Endothelial cell of umbilical vein (primary cell): ENCODE measurements at places on chromosomes 4 and X. TPM values are rescaled to one million over a fixed set of nuclear protein-coding genes. Genes with fewer than 3 reads are reported as not detected.

DNA sequence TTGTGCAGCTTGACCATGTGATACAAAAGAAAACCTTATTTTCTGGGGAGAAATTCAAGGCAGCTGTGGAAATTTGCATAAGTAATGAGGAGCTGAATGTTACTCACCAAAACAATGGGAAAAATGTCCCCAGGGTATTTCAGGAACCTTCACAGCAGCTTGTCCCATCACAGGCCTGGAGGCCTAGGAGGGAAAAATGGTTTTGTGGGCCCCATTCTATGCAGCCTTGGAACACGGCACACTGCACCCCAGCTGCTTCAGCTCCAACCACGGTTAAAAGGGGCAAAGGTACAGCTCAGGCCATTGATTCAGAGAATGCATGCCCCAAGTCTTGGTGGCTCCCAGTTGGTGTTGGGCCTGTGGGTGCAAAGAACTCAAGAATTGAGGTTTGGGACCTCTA lies 216.1 kb downstream of the MAGEE1 start:
- H3K4me3 ChIP-seq = no peak overlapping the region
- DNase-seq = no peak
- no peak overlapping the region for H3K27ac ChIP-seq
- H3K4me1 ChIP-seq = no peaks in the 10 kb centered on the region

GRCh38 chrX:111822191-111822590 lies 53.8 kb upstream of the TRPC5OS start:
- no peaks in the 10 kb centered on the region for H3K27me3 ChIP-seq
- H3K36me3 ChIP-seq = no peaks in the 10 kb centered on the region
- H3K4me3 ChIP-seq = no peak overlapping the region
- no peaks in the 10 kb centered on the region for H3K4me1 ChIP-seq
- no peak for DNase-seq
- H3K27ac ChIP-seq = no peak overlapping the region

GRCh38 chr4:144589512-144589911 lies 56.4 kb upstream of the HHIP start:
- H3K27me3 ChIP-seq = no peaks in the 10 kb centered on the region
- H3K36me3 ChIP-seq = no peaks in the 10 kb centered on the region
- H3K4me1 ChIP-seq = peaks cover 40% of the 10 kb centered on the region
- DNase-seq = no peak
- no peak overlapping the region for H3K4me3 ChIP-seq

GRCh38 chr4:1356181-1356998 lies 9.4 kb downstream of the UVSSA start:
- no peaks in the 10 kb centered on the region for H3K4me1 ChIP-seq
- no peak overlapping the region for H3K4me3 ChIP-seq
- H3K27me3 ChIP-seq = no peaks in the 10 kb centered on the region
- no peaks in the 10 kb centered on the region for H3K36me3 ChIP-seq
- H3K27ac ChIP-seq = no peak overlapping the region
- DNase-seq = peak; percentile 51

DNA sequence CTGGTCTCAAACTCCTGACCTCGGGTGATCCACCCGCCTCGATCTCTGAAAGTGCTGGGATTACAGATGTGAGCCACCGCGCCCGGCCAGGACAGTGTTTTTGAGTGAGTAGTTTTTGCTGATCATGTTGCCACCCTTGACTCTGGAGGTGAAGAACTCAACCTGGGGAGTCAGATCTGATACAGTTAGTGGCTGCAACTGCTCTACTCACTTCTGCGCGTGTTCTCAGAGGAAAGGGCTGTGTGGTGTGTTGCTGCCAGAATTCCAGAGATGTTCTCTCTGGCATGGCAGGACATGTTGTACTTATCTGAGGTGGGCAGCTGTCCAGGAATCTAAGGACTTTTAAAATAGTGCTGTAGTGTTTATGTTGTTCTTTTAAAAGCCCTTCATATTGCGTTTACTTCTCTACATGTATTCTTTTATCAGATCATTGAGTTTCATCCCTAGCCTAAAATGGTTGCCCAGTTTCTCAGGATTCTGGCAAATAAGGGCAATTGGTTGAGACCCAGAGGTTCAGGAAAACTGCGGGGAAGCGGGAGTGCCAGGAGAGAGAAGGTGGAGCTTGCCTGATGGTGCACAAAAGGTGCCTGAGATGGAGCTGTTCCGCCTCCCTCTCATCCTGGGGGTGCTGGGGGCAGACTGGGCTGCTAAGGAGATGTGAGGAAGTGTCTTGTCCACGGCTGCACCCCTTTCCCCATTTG lies 97.7 kb downstream of the ARHGAP10 start:
- peak overlapping the region; percentile 41 for H3K27ac ChIP-seq
- no peaks in the 10 kb centered on the region for H3K36me3 ChIP-seq
- no peak for DNase-seq
- no peaks in the 10 kb centered on the region for H3K27me3 ChIP-seq
- H3K4me3 ChIP-seq = no peak overlapping the region
- H3K4me1 ChIP-seq = peaks cover 36% of the 10 kb centered on the region

DNA sequence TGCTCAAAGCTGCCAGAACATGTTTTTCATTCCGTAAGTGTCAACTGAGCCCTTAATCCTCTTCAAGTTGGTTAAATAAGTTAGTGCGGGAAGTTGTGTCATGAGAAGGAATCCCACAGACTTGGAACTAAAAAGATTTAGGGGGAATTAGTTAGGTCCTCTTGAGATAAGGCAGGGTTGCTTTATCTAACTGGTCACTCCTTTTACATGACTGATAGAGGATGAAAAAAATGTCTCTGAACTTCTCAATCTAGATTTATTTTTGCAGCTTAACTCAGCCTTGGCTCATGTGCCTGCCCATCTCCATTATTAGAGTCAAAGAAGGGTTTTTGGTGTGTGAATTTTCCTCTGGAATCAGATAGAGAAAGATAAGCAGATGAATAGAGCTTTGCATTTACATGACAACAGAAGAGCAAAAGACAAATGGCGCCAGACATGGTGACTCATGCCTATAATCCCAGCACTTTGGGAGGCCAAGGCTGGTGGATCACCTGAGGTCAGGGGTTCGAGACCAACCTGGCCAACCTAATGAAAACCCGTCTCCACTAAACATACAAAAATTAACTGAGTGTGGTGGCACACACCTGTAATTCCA lies 882.9 kb downstream of the RPA4 start:
- DNase-seq = no peak
- no peaks in the 10 kb centered on the region for H3K4me1 ChIP-seq
- no peaks in the 10 kb centered on the region for H3K27me3 ChIP-seq
- no peaks in the 10 kb centered on the region for H3K36me3 ChIP-seq
- H3K4me3 ChIP-seq = no peak overlapping the region
- no peak overlapping the region for H3K27ac ChIP-seq

- no peaks in the 10 kb centered on the region for H3K36me3 ChIP-seq
- peak overlapping the region; percentile 48 for H3K27ac ChIP-seq
- H3K27me3 ChIP-seq = peaks cover 4% of the 10 kb centered on the region
- peaks cover 5% of the 10 kb centered on the region for H3K4me1 ChIP-seq
- DNase-seq = no peak
- H3K4me3 ChIP-seq = peak overlapping the region; percentile 47
These were observed 650.2 kb upstream of the DIPK2B start for GRCh38 chrX:45850775-45851433.

DNA sequence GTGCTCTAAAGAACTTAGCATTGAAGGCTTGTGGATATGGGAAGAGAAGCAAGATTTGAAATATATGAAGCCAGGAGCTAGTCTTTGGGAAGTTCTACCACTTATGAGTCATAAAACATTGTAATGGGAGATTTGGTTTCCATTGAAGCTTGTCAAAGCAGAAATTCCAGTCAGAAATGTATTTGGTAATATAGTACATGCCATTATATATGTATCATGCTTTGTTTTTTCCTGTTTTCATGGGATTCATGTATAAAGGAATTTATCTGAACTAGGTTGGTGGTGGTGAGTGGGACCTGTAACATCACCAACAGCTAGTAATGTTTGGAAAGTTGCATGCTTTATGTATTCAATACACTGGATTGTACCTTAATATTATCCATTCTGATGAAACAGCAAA lies 14.6 kb upstream of the DCAF8L2 start:
- H3K4me3 ChIP-seq = no peak overlapping the region
- DNase-seq = peak; percentile 11
- H3K27me3 ChIP-seq = no peaks in the 10 kb centered on the region
- no peaks in the 10 kb centered on the region for H3K36me3 ChIP-seq

DNA sequence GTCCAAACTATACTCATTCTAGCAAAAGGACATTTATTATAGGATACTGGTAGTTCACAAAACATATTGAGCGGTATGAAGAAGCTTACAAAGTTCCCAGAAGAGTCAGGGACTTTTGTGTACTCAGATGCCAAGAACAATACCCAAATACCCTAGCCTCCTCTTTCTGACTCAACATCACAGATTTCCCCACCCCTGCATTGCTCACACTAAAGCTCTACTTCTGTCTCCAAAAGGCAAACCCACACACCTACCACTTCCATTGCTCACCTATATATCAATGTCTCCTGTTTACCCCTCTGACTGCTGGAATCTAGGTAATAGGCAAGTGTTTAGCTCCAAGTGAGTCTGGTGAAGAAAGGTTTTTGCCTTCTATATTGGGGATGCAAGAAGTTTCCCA lies 100.7 kb upstream of the HCCS start:
- H3K4me3 ChIP-seq = no peak overlapping the region
- no peaks in the 10 kb centered on the region for H3K27me3 ChIP-seq

DNA sequence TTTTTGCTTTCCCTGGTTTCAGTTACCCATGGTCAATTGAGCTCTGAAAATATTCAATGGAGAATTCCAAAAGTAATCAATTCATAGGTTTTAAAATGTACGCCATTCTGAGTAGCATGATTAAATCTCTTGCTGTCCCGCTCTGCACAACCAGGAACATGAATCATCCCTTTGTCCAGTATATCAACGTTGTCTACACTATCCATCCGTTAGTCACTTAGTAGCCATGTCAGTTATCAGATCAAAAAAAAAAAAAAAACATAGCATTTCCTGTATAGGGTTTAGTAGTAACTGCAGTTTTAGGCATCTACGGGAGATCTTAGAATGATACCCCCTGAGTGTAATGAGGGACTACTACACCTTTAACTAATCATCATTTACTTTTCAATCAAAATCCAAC lies 15.1 kb downstream of the LAMP2 start:
- DNase-seq = peak; percentile 52
- H3K4me1 ChIP-seq = peaks cover 12% of the 10 kb centered on the region
- no peaks in the 10 kb centered on the region for H3K36me3 ChIP-seq
- H3K27ac ChIP-seq = peak overlapping the region; percentile 29

GRCh38 chr4:74370912-74371311 lies 6.0 kb downstream of the EREG start:
- no peaks in the 10 kb centered on the region for H3K27me3 ChIP-seq
- H3K4me1 ChIP-seq = peaks cover 7% of the 10 kb centered on the region
- DNase-seq = peak; percentile 60
- no peak overlapping the region for H3K4me3 ChIP-seq
- H3K36me3 ChIP-seq = no peaks in the 10 kb centered on the region
- no peak overlapping the region for H3K27ac ChIP-seq

DNA sequence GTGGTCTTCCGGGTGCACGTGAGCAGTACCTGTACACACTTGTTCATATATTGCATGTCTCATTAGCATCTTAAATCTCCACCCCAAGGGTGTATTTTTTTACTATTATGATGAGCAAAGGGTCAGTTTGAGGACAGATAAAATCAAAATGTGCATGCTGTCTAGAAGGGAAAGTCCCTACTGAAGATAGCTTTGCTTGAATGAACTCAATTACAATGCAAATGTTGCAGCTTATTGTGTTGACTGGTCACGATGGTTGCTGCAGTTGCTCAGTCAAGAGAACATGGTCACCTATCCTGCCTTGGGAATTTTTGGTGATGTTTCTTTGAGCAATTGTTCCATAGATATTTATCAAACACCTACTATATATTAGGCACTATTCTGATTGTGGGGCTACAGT lies 103.8 kb upstream of the MID1IP1 start:
- H3K4me3 ChIP-seq = no peak overlapping the region
- H3K27ac ChIP-seq = no peak overlapping the region
- H3K27me3 ChIP-seq = no peaks in the 10 kb centered on the region
- H3K4me1 ChIP-seq = no peaks in the 10 kb centered on the region

The PCYT1B gene
- 0.90 and 1.3 TPM in 2 replicates for total RNA-seq

The XAGE1B gene
- total RNA-seq = not detected in 2 replicates

The TTC29 gene
- total RNA-seq = not detected in 2 replicates

The STK26 gene
- total RNA-seq = 3.7 and 5.2 TPM in 2 replicates

The CDX4 gene
- not detected in 2 replicates for total RNA-seq

The BBS12 gene
- 2.1 and 2.3 TPM in 2 replicates for total RNA-seq
